Mesothelial cell of epicardium (in vitro differentiated cells): ENCODE measurements at places on chromosomes 4 and X. TPM values are rescaled to one million over a fixed set of nuclear protein-coding genes. Genes with fewer than 3 reads are reported as not detected.

The DRP2 gene
- total RNA-seq = 3.9 to 4.4 TPM (median 4.2 TPM) in 3 replicates

The CSAG2 gene
- not detected in 3 replicates for total RNA-seq

The TRMT10A gene
- total RNA-seq = 4.5 to 5.5 TPM (median 5.1 TPM) in 3 replicates

The PPEF2 gene
- total RNA-seq = 0.07 TPM in 1 of 3 replicates, not detected in the others

The MID2 gene
- 8.8 to 10.1 TPM (median 9.4 TPM) in 3 replicates for total RNA-seq

The CT45A3 gene
- total RNA-seq = not detected in 3 replicates

The PROM1 gene
- 11.6 to 13.7 TPM (median 12.4 TPM) in 3 replicates for total RNA-seq

The PIM2 gene
- total RNA-seq = 9.3 to 10.3 TPM (median 9.7 TPM) in 3 replicates

The IL1RAPL1 gene
- total RNA-seq = 15.2 to 17.0 TPM (median 16.6 TPM) in 3 replicates

The RS1 gene
- not detected in 3 replicates for total RNA-seq

The CORIN gene
- 1.1 to 1.5 TPM (median 1.3 TPM) in 3 replicates for total RNA-seq

The ACSL1 gene
- total RNA-seq = 18.0 to 20.9 TPM (median 19.2 TPM) in 3 replicates

The GAR1 gene
- total RNA-seq = 25.6 to 29.5 TPM (median 27.8 TPM) in 3 replicates

The CFAP299 gene
- total RNA-seq = 0.22 TPM in 1 of 3 replicates, not detected in the others
